ENCODE measurements at places on chromosomes 5 and 9.

- no peak for DNase-seq
Observed at GRCh38 chr5:173592050-173592669, 24.3 kb downstream of the BOD1 start.

- no peak for DNase-seq
Observed at GRCh38 chr9:133691626-133692363, 46.4 kb downstream of the SARDH start.

DNA sequence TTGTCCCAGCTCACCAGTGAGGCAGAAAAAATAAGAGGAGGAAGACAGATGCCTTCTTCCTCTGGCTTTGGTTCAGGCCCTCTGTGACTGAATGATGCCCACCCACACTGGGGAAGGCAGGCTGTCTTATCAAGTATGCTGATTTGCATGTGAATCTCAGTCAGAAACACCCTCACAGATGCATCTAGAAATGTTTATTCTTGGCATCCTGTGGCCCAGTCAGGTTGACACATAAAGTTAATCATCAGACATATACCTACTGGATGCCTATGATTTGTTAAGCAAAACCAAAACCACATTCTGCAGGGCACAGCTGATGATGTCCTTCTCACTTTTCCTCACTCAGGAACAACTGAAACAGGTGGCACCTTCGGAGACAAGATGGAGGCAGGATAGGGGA is 243.4 kb upstream of the KCNN2 start:
- no peak for DNase-seq

GRCh38 chr5:87674235-87674634 is 261.5 kb upstream of the CCNH start:
- DNase-seq, result no peak

- peak; percentile 20 for DNase-seq
Observed at GRCh38 chr5:77957-78804, 13.8 kb upstream of the PLEKHG4B start.

- no peak for DNase-seq
Observed at GRCh38 chr5:34609951-34610441, 46.1 kb upstream of the RAI14 start.

- no peak for DNase-seq
Observed at GRCh38 chr9:14258660-14259239, 55.2 kb downstream of the NFIB start.

DNA sequence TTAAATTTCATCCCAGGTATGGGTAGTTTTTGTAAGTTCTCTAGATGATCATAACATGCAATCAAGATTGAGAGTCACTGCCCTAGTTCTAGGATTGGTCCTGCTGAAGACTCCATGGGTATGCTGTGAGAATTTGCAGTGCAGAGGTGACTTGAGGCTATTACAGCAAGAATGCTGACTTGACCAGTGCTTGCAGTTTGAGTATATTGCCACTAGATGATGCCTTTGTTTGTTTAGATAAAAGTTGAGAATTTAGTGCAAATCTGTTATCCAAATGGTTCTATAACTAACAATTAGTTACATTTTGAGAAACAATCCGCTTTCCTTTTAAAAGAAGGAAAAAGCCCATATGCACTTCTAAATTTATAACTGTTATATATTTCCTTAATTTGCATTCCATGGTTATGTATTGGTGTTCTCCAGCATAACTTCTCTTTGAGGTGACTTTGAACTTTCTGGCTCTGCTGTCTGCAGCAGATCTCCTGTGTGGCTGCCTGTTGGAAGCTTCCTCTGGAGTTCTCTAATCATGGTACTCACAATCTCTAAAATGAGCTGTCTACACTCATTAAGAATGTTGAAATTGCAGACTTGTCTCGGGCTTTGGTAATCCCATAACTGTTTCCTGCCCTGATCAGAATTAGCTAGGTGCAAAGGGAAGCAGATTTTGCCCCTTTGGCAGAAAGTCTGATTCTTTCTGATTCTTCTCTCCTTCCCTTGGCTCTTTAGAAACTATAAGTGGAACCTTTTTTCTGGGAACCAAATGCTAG is 24.9 kb downstream of the MELK start:
- no peak for DNase-seq

- DNase-seq, result no peak
Observed at GRCh38 chr5:24633715-24634325, 11.0 kb downstream of the CDH10 start.

DNA sequence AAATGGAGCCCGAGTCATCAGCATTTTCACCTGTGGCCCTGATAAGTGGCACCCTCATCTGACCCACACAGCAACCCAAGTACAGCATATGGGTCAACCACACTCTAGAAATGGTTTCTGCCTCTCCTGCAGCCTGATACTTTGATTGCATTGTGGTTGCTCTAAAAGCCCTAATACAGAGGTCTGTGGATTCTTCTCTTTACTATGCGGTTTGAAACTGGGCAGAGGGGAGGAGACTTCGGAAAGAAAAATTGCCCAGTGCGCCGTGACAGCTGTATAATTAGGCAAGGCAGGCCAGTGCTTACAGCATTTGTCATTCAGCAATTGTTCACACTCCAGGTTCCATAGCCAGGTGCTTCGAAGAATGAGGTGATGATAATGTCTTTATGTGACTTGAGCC is 361.0 kb downstream of the NFIB start:
- no peak for DNase-seq

GRCh38 chr9:124011460-124012301 is at the start of gene LHX2:
LHX2 (plus strand) TSS chr9:124011768; CDS start chr9:124012349, 581 bp downstream.
- peak; percentile 40 for DNase-seq

DNA sequence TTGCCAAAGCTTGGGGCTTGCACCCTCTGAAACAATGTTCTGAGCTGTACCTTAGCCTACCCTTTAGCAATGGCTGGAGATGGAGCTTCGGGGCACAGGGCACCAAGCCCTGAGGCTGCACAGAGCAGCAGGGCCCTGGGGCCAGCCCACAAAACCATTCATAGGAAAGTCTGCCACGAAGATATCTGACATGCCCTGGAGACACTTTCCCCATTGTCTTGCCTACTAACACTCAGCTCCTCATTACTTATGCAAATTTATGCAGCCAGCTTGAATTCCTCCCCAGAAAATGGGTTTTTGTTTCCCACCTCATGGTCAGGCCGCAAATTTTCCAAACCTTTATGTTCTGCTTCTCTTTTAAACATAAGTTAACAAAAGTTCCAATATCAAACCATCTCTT is 105.7 kb downstream of the DTWD2 start:
- DNase-seq, result no peak

DNA sequence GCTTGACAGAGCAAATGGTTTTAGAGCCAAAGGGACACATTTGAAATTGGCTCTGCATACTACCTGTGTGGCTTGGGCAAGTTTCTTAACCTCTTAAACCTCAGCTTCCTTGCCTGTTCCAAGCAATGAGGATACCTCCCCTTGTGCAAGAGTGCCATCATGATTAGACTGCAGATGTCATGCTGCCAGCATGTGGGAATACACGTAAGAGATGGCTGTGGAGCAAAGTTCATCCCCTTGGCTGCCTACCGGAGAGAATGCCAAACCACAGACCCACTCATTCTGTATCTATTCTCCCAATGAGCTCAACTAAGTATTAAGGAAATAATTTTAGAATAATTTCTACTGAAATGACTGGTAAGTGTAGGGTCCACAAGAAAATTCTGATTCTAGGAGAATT is 101.3 kb downstream of the WDR41 start:
- DNase-seq, result no peak

GRCh38 chr5:176152930-176153311 is 85.3 kb upstream of the SIMC1 start:
- no peak for DNase-seq

DNA sequence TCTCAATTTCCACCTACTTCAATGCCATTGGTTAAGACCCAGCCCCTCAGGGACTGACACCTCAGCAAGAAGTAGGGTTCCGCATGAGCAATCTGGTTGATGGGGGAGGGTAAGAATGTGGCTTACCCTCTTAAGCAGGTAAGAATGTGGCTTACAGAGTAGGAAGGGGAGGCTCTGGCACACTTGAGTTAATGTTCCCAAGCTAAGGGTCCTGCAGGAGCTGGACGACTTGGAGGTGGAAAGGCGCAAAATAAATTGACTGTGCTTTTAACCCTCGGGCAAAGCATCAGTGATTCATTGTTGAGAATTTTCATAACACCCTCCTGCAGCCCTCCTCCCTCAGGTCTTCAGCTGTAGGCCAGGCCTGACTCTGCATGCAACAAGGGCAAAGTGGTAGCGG is 24.9 kb upstream of the ADRA1B start:
- no peak for DNase-seq

DNA sequence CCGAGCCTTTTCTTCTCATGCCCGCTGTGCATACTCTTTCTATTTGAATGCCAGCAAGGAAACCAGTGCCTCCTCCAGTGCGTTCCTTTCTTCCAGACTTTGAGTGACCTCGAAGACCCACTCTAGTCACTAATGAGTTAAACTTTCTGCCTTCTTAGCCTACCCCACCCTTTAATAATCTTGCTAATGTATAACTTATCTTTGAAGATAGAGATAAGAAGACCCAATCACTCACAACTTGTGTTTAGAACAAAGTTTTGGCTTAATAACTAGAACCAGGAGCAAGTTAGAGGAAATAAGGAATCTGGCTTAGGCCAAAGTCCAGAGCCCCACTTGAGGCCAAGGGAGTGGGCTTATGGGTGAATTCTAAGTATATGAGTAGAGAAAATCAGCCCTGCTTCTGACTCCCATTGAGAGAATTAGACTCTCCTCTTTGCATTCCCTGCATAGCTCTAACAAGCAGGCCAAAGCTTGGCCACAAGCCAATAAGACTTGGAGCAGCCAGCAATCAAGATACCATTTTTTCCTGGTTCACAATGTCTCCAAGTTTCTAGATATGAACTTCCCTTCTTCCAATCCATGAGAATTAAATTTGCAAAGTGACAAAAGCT is 181.5 kb upstream of the PIK3R1 start:
- DNase-seq, result no peak

DNA sequence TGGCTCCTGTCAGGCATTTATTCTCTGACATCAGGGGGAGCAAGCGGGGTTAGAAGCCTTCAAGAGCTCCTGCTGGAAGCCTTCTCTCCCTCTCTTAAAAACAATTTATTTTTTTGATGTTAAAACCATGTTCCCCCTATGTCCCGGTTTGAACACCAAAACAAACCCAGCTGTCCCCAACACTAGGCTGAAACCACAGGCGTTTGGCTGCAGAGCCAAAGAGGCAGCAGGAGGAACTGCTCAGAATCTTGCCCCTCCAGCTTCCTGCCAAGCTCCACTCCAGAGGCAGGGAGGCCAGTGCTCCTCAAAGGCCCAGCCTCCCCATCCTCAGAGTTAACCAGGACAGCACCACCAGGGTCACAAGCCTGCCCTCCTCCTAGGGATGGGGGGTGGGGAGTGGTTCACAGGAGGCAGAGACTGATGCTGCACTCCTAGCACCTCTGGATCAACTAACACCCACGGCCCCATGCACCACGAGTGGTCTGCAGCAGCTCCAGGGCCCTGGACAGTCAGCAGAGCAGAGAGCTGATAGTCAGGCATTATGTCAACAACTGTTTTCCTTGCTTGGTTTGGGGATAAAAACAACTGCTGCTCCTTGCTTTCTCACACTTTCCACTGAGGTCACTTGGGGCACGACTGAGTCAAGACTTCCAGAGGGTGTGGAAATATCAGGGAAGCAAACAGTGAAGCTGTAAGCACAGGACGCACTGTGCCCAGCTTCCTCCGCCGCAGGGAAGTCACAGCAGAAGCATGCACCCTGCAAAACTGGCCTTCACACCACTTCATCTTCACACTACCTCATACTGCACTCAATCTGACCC is 96.5 kb upstream of the ADRA1B start:
- no peak for DNase-seq

- no peak for DNase-seq
Observed at GRCh38 chr5:108661024-108661423, 86.7 kb upstream of the FER start.

GRCh38 chr5:107713228-107713627 is 42.5 kb upstream of the EFNA5 start:
- DNase-seq, result no peak

DNA sequence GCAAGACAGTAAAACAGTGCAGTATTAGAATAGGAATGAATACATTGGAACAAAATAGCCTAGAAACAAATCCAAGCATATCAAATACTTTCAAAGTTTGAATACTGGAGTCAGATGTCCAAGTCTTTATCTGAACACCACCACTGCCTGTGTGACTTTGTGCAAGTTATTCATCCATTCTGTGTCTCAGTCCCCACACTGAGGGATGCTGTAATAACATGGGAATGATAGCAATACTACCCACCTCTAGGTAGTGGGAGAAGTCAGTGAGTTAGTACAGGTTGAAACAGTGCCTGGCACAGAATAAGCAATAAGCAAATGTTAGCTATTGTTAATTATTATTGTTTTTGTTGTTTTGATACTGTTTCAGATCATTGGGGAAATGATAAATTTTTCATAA is 130.9 kb downstream of the SUSD1 start:
- DNase-seq, result no peak

GRCh38 chr9:85730916-85731630 is 10.7 kb downstream of the AGTPBP1 start:
- DNase-seq, result no peak

DNA sequence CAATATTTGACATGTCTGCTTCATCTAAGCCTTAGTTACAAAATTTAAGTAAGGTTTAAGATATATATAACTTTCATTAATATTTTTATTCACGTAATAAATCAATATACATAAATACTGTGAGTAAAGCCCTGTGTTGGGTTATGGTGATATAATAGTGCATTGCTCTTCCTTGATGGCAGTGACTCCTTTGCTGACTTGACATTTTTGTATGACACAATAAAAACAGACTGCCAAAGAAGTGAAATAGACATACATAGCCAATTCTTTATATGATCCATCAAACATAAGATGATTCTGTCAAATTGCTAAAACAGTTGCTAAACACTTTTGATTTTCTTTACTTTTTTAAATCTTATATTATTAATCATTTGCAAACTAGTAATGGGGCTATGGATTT is 1518.2 kb downstream of the EFNA5 start:
- DNase-seq, result no peak

DNA sequence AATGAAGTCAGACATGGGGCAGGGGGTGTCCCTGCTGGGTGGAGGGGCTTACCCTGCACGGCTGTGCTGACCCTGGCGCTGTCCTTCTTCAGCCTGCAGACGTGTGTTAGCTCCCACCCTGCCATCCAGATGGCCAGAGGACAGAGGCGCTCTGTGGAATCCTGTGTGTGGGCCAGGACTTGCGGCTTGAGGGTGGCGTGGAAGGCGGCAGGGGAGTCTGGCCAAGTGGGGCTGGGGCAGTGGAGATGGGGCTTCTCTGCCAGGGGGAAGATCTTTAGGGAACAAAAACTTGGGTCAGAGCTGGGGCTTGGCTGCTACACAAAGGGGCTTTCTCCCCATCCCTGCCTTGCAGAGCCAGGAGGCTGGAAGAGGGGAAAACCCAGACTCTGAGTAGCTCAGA is 46.5 kb upstream of the SYNPO start:
- no peak for DNase-seq

- DNase-seq, result no peak
Observed at GRCh38 chr5:81774374-81774773, 23.5 kb upstream of the SSBP2 start.

DNA sequence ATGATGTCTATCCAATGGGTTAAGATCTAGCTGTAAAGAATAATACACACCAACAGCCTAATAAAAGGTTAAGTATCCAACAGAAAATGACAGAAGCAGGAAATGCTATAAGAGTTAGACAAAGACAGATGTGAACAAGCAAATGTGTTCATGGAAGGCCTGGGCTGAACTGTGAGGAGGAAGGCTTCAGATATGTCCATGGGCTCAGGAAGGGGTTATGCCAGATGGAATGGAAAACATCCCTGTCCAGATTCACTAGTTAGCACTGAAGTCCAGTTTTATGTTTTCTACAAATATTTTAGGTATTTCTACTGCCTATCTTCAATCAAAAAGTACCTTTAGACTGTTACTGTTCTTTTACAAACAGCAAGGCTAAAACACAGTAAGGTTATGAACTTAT is 27.1 kb downstream of the ERAP1 start:
- no peak for DNase-seq

GRCh38 chr5:71778678-71779276 is 59.7 kb downstream of the CARTPT start:
- DNase-seq, result no peak

Data from stimulated activated CD4-positive, alpha-beta T cell treated with anti-CD3 and anti-CD28 coated beads, Interleukin-4, amount 100 ng/mL, for 1 hour (primary cell).